DMS53 (cell line): ENCODE measurements at places on chromosomes 12 and 14.
A peak's percentile ranks its signal among the peaks of the same experiment; 100 is the strongest.

DNA sequence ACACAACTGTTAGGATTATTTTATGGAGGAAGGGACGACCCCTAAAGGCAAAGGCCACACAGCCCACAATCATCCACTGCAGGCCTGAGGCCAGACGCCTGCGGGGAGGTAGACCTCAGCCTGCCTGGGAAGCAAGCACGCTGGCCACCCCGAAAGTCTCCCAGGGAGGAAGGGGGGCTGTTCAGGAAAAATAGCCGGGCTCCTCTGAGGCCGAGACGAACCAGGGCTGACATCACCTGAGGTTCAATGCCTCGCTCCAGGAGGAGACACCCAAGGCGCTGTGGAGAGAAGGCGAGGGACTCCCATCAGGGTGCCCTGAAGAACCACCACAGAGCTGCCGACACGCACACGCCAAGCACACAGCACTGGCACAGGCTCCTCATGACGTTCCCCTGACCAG lies 127.4 kb downstream of the PIWIL1 start:
- DNase-seq = no peak

DNA sequence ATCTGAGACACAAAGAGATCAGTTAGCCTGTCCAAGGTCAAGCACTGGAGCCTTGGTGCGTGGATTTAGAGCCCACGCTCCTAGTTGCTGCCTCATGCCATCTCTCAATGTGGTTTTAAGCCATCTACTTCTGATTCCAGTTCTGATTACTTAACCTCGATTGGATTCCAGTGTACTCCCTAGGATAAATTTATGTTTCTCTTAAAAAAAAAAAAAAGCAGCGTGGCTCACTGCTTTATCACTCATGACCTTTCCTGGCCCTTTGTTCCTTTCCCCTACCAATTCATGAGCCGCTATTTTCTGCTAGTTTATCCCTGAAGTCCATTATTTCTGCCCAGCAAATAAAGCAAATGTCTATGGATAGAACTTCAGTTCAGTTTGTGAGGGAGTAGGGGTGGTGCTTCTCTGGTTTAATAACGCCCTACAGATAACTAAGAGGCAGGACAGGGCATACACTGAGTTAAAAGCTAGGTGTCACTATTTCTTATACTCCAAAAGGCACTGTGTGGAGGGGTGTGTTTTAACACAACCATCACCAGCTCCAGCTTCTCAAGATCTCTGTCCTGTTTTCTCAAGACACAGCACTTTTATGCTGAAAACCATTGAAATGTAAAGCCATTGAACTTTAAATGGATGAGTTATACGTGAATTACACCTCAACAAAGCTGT lies 9.8 kb upstream of the PARP11 start:
- peak; percentile 92 for DNase-seq

DNA sequence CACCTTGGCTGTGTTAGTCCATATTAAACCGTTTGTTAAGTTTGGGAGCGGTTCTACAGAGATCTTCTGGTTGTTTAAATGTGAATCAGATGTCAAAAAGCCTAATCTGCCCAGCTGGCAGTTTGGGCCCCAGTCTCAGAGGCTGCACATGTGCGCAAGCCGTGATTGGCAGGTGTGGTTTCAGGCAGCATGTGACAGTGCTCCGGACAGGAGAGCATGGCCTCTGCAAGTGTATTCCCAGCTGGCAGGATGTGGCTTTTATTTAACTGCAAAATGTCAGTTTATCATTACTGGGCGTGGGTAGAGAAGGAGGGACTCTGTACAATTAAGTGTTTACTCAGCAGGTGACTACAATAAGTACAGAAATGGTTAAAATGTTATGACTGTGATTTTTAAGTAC lies 77.5 kb downstream of the PELI2 start:
- DNase-seq = peak; percentile 91

- no peak for DNase-seq
Observed at GRCh38 chr12:2641761-2642160, 153.0 kb upstream of the FKBP4 start.

GRCh38 chr12:3973269-3973884 lies 100.2 kb upstream of the PARP11 start:
- DNase-seq = no peak

DNA sequence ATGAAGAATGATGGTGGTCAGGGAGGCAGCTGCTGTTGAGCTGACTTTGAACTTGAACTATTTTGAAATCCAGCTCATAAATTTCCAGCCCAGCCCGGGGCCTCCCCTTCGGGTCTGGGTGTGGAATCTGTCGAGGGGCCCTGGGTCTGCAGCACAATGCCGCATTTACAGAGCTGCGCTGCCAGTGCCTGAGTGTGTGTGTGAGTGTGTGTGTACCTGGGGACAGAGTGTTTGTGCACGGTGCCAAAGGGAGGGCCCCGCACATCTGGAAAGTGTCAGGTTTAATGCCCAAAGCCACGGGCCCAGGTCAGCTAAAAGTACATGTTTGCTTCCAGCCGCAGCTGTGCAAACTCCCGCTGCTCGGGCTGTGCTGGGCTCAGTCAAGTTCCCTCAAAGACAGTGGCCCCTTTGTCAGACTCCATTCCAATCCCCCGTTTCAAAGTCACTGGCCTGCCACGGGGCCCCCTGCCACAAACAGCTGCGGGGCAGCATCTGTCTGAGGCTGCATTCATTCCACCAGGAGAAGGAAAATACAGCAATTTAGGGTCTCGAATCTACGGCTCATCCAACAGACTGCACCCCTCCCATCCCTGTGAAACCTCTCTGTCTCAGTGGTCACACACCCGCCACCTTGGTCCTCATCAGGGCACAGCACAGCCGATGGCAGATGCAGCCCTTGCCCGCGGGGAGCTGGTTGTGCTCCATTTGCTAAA lies 16.3 kb upstream of the RFLNA start:
- peak; percentile 27 for DNase-seq
